ENCODE measurements at places on chromosomes 4 and X.

DNA sequence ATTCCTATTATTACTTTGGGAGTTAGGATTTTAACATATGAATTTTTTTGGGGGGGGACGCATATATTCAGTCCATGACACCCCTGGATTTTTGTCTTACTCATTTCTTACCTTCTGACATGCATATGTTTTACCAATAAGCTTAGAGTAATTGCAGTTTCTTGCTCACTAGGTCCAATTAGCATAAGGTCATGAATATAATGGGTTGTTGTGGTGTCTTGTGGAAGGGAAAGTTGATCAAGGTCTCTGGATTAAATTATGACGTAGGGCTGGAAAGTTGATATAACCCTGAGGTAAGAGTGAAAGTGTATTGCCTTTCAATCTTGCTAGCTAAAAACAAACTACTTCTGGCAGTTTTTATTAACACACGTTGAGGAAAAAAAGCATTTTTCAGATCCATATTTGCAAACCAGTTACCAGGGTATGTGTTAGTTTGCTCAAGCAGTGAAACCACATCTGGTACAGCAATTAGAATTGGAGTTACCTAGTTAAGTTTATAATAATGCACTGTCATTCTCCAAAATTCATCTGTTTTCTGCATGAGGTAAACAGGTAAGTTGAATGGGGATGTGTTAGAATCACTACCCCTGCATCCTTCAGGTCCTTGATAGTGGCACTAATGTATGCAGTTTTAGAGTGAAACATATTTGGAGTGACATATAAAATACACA is 32.0 kb downstream of the STIM2 start:
- no peak for DNase-seq

DNA sequence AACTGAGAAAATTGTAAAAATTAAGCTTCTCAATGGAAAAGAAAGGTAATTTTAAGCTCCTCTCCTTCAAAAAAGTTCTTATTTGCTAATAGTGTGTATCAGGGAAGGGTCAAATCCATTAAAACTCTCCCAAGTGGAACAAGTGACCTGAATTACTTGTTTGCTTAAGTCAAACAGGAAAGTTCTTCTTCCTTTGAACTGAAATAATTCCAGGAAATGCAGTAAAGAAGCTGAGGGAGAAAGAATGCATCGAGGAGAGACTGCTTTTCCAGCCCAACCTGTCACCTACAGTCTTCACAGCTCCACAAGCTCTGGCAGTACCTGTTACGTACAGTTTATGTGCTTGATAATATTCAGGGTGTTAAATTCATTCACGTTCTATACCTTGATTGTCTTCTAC is 131.1 kb downstream of the KLHL8 start:
- no peak for DNase-seq

DNA sequence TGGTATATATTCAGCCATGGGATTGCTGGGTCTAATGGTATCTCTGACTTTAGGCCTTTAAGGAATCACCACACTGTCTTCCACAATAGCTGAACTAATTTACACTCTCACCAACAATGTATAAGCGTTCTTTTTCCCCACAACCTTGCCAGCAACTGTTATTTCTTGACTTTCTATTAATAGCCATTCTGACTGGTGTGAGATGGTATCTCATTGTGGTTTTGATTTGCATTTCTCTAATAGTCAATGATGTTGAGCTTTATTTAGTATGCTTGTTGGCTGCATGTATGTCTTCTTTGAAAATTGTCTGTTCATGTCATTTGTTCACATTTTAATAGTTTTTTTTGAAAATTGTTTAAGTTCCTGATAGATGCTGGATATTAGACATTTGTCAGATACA is 235.2 kb downstream of the HEPH start:
- no peak for DNase-seq

- DNase-seq, result no peak
Observed at GRCh38 chrX:130295519-130296296, 27.0 kb upstream of the ZNF280C start.

DNA sequence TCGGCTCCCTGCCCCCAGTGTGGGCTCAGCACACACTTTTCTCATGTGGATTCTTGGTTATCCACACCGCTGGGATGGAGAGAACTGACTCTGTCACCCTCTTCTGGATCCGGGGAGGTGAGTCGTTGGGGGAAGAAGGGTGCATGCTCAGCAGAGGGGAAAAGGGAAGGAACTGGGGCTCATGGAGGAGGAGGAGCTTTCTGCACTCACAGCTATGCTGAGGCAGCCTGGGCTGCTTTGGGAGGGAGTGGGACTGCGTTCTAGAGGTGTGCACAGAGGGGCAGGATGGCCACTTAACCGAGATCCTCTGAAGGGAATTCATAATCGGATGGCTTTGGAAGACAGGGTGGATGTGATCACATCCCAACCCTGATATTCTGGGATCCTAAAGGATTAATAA is 51.6 kb downstream of the RTL5 start:
- DNase-seq, result no peak

DNA sequence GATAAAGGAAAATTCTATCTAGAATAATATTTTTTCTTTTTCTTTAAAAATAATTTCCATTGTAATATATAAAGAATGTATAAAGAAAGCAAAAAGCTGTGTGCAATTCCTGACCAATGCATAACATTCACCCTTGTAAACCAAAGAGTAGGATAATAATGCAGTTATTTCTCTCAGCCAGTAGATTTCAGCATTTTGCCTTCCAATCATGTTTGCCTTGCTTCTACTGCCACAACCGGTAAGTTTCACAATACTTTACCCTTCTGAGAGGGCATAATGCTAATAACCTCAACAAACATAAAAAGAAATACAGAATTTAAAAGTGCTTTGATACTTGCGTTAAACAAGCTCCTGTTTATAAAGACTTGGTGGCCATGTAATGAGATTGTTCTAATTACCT is 59.9 kb downstream of the CHIC2 start:
- DNase-seq, result no peak

- DNase-seq, result no peak
Observed at GRCh38 chr4:14769993-14770392, 232.3 kb upstream of the CPEB2 start.

DNA sequence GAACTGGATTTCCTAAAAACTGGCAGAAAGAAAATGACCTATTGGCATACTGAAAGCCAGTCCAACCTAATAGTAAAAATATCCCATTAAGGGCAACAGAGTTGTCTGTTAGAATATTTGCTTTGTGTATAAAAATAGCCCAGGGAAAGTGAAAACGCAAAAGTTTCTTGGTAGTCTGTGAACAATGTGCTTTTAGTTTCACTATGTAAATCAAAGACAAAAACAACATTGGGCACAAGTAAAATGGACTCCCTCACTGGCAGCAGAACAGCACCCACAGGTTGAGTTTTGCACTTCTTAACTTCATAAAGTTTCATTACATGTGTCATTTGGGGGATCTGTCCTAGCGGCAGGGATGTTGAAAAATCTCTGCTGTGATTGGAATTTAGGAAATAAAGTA is 4.3 kb upstream of the FGG start:
- no peak for DNase-seq

DNA sequence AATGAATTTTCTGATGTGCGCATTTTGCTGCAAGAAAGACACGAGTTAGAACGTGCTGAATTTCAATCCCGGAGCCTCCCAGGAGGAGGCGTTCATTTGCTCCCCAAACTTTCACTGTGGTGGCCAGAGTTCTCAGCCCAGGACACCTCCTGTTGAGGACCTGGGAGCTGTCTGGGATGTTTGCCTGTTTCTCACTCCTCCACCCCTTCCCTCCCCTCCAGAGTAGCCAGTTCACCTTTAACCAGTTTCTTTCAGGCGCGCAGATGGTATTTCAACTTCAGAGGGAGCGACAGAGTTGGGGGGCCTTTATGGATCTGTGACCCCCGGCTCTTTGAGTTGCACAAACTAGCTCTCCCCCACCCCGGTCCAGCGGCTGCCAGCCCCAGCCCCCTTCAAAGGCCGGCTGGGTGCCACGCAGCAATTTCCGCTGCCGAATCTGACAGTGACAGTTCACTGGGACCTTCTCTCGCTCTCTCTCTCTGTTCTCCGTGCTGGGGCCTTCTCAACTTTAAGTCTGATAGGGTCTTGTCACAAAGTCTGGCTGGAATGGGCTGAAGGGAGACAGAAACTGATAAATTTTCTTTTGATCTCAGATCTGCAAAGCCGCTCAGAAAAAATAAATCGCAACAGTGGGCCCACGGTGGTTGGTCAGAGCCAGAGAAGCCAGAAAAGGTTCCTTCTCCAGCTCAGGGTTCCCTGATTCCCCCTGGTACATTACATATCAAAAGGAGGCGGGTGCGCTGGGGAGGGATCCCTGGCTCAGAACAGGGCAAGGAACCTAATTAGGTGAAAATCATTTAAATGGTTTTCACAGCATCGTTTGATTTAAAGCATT is 100.0 kb upstream of the STX18 start:
- DNase-seq, result no peak

GRCh38 chr4:108010167-108010566 is 20.5 kb downstream of the HADH start:
- no peak for DNase-seq

DNA sequence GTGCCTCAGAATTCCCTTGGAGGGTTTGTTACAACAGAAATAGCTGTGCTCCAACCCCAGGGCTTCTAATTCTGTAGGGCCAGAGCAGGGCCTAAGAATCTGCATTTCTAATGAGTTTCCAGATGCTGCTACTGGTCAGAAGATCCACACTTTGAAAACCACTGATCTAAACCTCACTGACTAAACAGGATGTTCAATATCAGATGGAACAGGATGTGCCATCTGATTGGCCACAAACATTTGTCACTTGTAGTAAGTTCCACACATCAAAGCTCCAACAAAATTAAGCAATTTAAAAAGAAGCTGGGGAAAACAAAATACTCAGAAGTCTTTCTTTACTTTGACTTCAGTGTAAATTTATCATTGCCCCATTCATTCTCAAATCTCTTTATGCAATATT is 14.3 kb downstream of the CASK start:
- no peak for DNase-seq

DNA sequence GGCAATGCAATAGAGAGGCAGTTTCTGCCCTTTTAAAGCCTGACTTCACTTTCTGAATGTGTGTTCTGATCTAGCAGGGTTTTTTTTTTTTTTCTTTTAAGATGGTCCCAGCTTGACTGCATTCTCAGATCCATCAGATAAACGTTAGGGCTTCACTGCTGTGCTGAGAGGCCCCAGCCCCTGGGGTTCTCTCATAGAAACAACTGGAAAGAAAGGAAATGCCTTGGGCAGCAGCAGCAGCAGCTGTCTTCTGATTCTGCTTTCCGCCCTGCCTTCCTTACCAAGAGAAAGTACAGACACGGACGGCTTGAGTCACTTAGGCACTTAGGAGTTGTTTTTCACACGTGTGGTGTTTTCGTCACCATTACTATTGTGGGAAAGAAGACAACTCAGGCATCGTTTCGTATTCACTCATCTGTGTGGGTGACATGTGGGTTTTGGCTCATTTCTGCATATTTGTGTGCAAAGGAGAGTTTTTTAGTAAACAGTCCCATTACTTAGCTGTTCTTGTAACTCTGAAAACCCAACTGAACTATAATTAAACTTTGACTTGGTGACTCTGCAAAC is 172.0 kb downstream of the PTTG2 start:
- DNase-seq, result no peak

- no peak for DNase-seq
Observed at GRCh38 chr4:33532821-33533220, 2711.5 kb downstream of the ARAP2 start.

GRCh38 chr4:65367306-65367705 is 303.0 kb downstream of the EPHA5 start:
- no peak for DNase-seq

DNA sequence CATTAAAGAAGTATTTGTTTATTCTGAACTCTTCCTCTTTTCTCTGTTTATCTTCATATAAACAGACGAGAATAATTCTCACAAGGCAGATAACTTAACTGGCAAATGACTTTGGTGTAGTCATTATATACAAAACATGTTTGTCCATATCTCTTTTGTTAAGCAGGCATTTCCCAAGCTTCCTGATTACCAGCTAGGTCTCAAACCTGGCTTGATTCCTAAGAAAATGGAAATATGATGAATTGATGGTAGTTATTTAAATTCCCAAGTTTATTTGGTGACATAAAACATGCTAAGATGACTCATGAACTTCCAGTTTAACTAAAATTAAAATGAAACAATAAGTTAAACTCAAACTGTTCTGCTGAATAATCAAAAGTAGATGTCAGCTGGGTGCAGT is 96.8 kb downstream of the ARSJ start:
- DNase-seq, result no peak

DNA sequence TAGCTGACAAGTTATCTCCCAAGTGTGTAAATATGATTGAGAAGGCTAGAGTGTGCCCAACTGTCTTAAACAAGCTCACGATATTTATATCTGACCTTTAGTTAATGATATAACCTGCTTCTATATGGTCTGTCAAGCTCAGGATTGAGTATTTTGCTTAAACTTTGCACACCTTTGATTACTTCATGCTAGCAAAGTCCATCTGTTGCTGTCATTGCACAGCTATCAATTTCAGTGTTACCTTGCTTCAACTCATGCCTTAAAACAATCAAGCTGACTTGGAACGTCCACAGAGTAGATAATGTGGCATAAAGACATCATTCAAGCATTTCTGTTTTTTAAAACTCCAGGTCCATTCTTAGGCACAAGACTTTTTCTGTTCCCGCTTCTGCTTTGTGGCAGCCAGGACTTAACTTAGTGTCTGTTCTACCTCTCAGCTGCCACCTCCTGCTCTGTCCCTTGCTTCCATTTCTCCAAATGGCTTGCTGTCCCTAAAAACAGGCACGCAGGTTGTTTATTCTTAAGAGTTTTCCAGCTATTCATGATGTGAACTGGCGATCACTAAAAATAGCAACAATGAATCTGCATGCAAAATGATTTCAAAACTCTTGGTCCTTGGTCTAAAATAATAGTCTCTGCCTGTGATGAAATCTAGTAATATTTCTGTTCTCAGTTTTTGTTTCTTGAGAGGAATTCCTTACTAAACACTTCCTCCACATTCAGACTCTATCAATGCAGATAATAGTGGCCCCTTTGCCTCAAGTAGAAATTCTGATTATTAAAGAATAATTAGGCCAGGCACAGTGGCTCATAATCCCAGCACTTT is 16.3 kb upstream of the NEIL3 start:
- DNase-seq, result no peak

DNA sequence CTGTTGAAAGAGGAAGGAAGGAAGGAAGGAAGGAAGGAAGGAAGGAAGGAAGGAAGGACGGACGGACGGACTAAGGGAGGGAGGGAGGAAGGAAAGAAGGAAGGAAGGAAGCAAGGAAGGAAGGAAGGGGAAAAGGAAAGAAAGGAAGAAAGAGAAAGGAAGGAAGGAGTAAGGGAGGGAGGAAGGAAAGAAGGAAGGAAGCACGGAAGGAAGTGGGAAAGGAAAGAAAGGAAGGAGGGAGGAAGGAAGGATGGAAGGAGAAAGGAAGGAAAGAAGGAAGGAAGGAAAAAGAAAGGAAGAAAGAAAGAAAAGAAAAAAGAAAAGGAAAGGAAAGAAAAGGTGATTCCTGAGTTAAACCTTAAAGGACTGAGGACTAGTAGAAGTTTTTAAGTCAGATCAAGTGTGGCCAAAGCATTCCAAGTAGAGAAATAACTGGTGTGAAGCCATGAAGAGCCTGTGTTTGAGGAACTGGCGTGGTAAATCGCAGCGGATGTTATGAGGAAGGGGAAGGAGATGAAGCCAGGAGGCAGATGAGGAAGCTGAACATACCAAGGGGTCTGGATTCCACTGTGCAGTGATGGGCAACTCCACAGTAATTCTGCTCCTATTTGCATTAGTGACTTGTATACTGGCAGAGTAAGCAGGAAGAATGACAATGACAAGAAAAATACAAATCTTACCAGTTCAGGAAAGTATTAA is 163.5 kb downstream of the MGST2 start:
- no peak for DNase-seq

GRCh38 chr4:168398589-168398988 is 80.0 kb upstream of the DDX60 start:
- DNase-seq, result no peak

Measured in KG1 (cell line).